ENCODE measurements at places on chromosomes 2 and 18.

DNA sequence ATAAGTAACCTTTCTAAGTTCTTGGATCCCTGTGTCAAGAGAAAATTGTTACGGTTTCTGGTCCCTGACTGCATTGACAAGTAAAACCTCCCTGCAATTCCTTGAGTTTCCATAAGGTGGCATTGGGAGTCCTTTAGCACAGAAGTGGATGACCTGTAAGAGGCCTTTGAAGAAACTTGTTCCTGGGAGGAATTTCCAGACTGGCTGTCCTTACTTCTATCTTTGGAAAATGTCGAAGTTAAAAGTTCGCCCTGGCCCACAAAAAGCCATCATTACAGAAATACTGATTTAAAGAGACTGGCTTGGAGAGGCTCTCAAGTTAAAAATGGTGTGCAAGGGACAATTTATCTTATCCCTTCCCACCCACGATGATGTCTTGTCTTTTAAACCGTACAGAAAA is 218.4 kb downstream of the CDH20 start:
- DNase-seq: peak; percentile 66
- no peaks in the 10 kb centered on the region for H3K4me1 ChIP-seq
- no peak overlapping the region for H3K27ac ChIP-seq
- no peaks in the 10 kb centered on the region for H3K27me3 ChIP-seq

GRCh38 chr2:240525802-240526201 is 32.0 kb downstream of the ANKMY1 start:
- H3K27me3 ChIP-seq: no peaks in the 10 kb centered on the region
- peaks cover 44% of the 10 kb centered on the region for H3K36me3 ChIP-seq
- H3K4me1 ChIP-seq: no peaks in the 10 kb centered on the region
- DNase-seq: no peak
- H3K27ac ChIP-seq: no peak overlapping the region

- no peaks in the 10 kb centered on the region for H3K4me1 ChIP-seq
- no peak overlapping the region for H3K27ac ChIP-seq
- no peak for DNase-seq
- H3K27me3 ChIP-seq: no peaks in the 10 kb centered on the region
- no peak overlapping the region for H3K4me3 ChIP-seq
Measured at GRCh38 chr2:147560810-147561535, 283.9 kb upstream of the ACVR2A start.

DNA sequence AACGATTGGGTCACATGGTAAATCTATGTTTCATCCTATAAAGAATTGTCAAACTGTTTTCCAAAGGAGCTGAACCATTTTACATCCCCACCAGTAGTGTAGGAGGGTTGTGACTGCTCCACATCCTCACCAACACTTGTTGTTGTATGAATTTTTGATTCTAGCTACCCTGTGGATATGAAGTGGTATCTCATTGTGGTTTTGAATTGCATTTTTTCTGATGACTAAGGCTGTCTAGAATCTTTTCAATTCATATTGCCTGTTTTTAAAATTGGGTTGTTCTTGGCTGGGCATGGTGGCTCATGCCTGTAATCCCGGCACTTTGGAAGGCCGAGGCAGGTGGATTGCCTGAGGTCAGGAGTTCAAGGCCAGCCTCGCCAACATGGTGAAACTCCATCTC is 44.5 kb downstream of the TXNL1 start:
- DNase-seq: no peak
- H3K27me3 ChIP-seq: no peaks in the 10 kb centered on the region

GRCh38 chr2:71933467-71934319 is 214.0 kb downstream of the CYP26B1 start:
- no peaks in the 10 kb centered on the region for H3K4me1 ChIP-seq
- no peak overlapping the region for H3K4me3 ChIP-seq
- H3K27me3 ChIP-seq: peaks cover 25% of the 10 kb centered on the region
- peak; percentile 43 for DNase-seq

DNA sequence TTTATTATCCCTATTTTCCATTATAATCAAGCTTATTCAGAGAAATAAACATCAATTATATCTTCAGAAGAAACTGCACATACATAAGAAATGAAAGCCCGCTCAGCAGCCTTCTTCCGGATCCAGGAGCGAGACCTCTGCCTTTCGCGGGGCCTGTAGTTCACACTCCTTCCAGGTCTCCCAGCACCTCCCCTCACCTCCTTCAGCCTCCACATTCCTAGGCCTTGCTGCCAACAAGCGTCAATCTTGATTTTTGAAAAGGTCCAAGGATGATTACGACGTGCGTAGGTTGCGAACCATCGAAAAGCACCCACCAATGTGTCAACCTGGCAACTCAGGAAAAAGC is 355 bp upstream of the KIDINS220 start:
- no peak for DNase-seq
- H3K36me3 ChIP-seq: peaks cover 18% of the 10 kb centered on the region
- H3K4me3 ChIP-seq: peak overlapping the region; percentile 99
- H3K27me3 ChIP-seq: peaks cover 22% of the 10 kb centered on the region
- peak overlapping the region; percentile 95 for H3K27ac ChIP-seq

- H3K4me1 ChIP-seq: no peaks in the 10 kb centered on the region
- H3K36me3 ChIP-seq: no peaks in the 10 kb centered on the region
- no peak overlapping the region for H3K27ac ChIP-seq
Measured at GRCh38 chr2:85921659-85922058, 32.9 kb upstream of the ST3GAL5 start.

- H3K27ac ChIP-seq: no peak overlapping the region
- H3K27me3 ChIP-seq: no peaks in the 10 kb centered on the region
Measured at GRCh38 chr18:23066060-23066459, 69.2 kb upstream of the CABLES1 start.

GRCh38 chr2:74053959-74054715 is 69.4 kb downstream of the TET3 start:
- H3K36me3 ChIP-seq: peaks cover 9% of the 10 kb centered on the region
- H3K27me3 ChIP-seq: no peaks in the 10 kb centered on the region
- H3K4me1 ChIP-seq: peaks cover 17% of the 10 kb centered on the region
- H3K27ac ChIP-seq: peak overlapping the region; percentile 6

DNA sequence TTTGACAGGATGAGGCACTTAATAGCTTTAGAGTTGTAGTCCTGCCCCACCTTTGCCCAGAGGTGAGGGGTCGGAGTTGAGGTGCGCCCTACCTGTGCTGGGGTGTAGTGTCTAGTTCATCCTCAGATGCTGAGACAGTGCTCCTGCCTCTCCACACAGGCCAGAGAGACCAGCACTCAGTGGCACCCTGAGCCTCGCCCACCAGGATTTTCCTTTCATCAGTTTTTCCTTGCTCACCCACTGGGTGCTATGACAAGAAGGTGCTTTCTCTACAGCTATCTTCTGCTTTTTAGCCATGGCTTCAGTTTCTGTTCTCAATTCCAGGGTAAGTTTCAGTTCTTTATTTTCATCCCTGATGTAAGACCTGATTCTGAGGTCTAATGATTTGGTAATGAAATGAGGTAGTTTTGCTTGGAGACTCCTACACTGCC is 16.8 kb upstream of the TMEM131 start:
- no peak overlapping the region for H3K4me3 ChIP-seq
- no peaks in the 10 kb centered on the region for H3K36me3 ChIP-seq
- H3K27ac ChIP-seq: no peak overlapping the region
- DNase-seq: no peak

- H3K27me3 ChIP-seq: no peaks in the 10 kb centered on the region
- no peaks in the 10 kb centered on the region for H3K36me3 ChIP-seq
- no peak for DNase-seq
- H3K4me3 ChIP-seq: no peak overlapping the region
- H3K4me1 ChIP-seq: no peaks in the 10 kb centered on the region
- H3K27ac ChIP-seq: no peak overlapping the region
Measured at GRCh38 chr18:13317801-13318200, 99.2 kb downstream of the LDLRAD4 start.

DNA sequence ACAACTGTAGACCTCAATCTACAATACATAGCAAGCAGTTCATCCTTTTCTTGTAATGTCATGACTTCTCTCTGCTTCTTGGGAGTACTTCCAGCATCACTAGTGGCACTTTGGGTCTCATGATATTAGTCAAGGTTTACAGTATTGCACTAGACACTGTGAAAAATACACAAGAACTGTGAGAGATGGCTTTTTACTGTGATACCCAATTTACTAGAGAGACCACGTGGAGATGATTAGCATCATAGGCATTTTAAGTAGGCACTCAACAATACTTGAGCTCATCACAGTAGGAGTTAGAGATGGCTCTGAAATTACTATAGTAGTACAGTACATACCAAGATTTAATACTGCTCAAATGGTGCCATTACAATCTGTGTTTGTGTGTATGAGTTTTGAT is 112.8 kb upstream of the EML6 start:
- DNase-seq: no peak
- H3K4me3 ChIP-seq: peak overlapping the region; percentile 43
- peak overlapping the region; percentile 51 for H3K27ac ChIP-seq
- H3K36me3 ChIP-seq: peaks cover 86% of the 10 kb centered on the region
- H3K4me1 ChIP-seq: peaks cover 93% of the 10 kb centered on the region
- H3K27me3 ChIP-seq: no peaks in the 10 kb centered on the region

- H3K4me1 ChIP-seq: no peaks in the 10 kb centered on the region
- H3K36me3 ChIP-seq: peaks cover 4% of the 10 kb centered on the region
- H3K27me3 ChIP-seq: no peaks in the 10 kb centered on the region
- DNase-seq: no peak
- H3K27ac ChIP-seq: no peak overlapping the region
Measured at GRCh38 chr2:1707771-1708418, 36.4 kb downstream of the PXDN start.

GRCh38 chr2:12803607-12804006 is 86.9 kb downstream of the TRIB2 start:
- H3K27ac ChIP-seq: no peak overlapping the region
- no peaks in the 10 kb centered on the region for H3K36me3 ChIP-seq
- H3K27me3 ChIP-seq: no peaks in the 10 kb centered on the region
- H3K4me3 ChIP-seq: no peak overlapping the region

DNA sequence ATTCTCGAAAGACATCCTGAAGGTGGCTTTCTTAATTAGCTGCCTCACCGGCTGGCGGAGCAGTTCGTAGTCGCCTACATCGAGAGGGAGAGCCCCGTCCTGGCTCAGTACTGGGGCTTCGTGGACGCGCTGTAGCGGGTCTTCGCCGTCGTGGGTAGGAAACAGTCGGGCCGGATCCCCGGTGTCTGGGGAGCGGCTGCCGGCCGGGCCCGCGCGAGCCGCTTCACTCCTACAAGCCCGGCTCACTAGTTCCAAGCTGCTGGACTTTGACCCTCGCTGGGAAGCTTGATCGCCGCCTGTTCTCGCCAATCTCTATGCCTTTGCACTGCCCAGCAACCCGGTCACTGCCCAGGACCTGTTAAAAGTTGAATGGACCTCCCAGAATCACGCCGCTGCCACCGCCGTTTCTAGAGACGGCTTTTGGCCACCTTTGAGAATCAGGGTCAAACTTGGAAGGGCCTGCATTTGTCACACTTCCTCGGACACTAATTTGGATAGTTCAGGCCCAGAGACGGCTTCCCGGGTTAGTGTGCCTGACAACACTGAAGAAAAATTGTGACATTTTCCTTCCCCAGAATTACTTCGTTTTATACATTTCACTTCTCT is 41.4 kb upstream of the AKAIN1 start:
- peak overlapping the region; percentile 95 for H3K27ac ChIP-seq
- DNase-seq: peak; percentile 46
- H3K4me1 ChIP-seq: no peaks in the 10 kb centered on the region
- peak overlapping the region; percentile 91 for H3K4me3 ChIP-seq
- no peaks in the 10 kb centered on the region for H3K27me3 ChIP-seq

DNA sequence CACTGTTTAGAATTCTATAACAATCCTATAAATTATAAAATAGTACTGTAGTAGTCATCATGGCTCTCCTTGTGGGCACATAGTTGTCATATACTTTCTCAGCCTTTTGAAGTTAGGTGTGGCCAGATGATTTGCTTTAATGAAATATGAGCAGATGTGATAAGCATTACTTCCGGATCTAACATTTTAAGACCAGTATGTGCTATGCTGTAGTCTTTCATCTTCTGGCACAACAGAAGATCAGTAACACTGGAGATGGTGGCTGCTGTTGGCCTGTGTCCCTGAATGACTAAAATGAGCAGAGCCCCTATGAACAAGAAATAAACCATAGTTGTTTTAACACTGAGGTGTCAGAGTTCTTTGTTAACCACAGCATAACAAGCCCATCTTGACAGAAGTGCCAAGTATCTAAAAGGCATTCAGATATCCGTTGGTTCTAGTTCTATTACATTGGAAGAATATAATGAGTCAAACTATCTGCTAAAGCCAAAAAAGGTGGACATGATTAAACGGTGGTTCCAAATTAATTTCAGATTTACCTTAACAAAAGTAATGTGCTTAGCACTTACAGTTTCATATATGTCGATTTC is 6.3 kb downstream of the MEX3C start:
- peaks cover 37% of the 10 kb centered on the region for H3K4me1 ChIP-seq
- no peak for DNase-seq
- peak overlapping the region; percentile 42 for H3K27ac ChIP-seq
- H3K36me3 ChIP-seq: peaks cover 38% of the 10 kb centered on the region
- H3K4me3 ChIP-seq: peak overlapping the region; percentile 41

- H3K36me3 ChIP-seq: peaks cover 19% of the 10 kb centered on the region
- H3K4me3 ChIP-seq: no peak overlapping the region
- peak overlapping the region; percentile 100 for H3K27ac ChIP-seq
- H3K27me3 ChIP-seq: no peaks in the 10 kb centered on the region
- DNase-seq: peak; percentile 17
- H3K4me1 ChIP-seq: peaks cover 41% of the 10 kb centered on the region
Measured at GRCh38 chr2:52936029-52936428, 831.6 kb upstream of the CHAC2 start.

- H3K27ac ChIP-seq: no peak overlapping the region
- DNase-seq: no peak
- H3K4me3 ChIP-seq: no peak overlapping the region
- no peaks in the 10 kb centered on the region for H3K4me1 ChIP-seq
- H3K27me3 ChIP-seq: peaks cover 63% of the 10 kb centered on the region
- H3K36me3 ChIP-seq: no peaks in the 10 kb centered on the region
Measured at GRCh38 chr2:21267232-21267835, 143.6 kb downstream of the TDRD15 start.

GRCh38 chr2:100862081-100862480 is 42.1 kb downstream of the NPAS2 start:
- peaks cover 20% of the 10 kb centered on the region for H3K36me3 ChIP-seq
- peaks cover 72% of the 10 kb centered on the region for H3K4me1 ChIP-seq
- no peak for DNase-seq
- H3K27me3 ChIP-seq: no peaks in the 10 kb centered on the region
- no peak overlapping the region for H3K27ac ChIP-seq
- no peak overlapping the region for H3K4me3 ChIP-seq

- no peaks in the 10 kb centered on the region for H3K36me3 ChIP-seq
- no peak overlapping the region for H3K4me3 ChIP-seq
- H3K4me1 ChIP-seq: peaks cover 7% of the 10 kb centered on the region
- no peak for DNase-seq
- H3K27ac ChIP-seq: no peak overlapping the region
Measured at GRCh38 chr2:209772290-209772685, 656 bp downstream of the UNC80 start.

DNA sequence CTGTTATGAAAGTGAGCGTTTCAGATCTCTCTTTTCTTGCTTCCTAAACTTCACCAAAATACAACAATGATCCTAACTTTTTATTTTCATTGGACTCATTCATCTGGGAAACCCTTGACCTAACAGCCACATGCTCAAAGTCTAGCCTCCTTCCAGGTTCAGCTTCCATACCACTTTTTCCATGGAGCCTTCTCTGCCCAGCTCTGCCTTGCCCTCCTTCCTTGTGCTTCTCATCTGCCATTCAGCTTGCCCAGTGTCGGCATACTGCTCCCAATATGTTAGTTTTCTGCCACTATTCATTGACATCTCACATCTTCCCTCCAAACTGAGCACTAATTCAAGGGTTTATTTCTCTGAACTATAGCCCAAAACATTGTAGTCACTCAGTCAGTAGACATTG is 214.7 kb downstream of the RAD51AP2 start:
- no peaks in the 10 kb centered on the region for H3K4me1 ChIP-seq
- H3K27me3 ChIP-seq: peaks cover 14% of the 10 kb centered on the region
- H3K4me3 ChIP-seq: no peak overlapping the region
- no peak overlapping the region for H3K27ac ChIP-seq
